Posterior cingulate gyrus (tissue), 11 donors: ENCODE measurements at places on chromosomes 16 and 17.

DNA sequence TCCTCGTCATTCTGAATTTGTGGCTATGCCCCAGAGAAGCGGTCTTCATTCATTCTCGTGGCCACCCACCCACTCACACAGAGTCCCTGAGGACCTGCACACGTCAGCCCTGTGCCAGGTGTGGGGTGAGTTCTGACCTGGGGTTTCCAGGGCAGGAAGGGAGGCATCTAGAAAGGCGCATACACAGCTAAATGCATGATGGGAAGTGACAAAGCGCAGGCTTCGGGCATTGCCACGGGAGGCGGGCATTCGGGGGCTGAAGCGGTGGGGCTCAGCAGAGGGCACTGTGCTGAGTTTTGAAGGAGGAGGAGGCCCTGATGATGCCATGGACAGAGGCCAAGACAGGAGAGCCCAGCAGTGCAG is 10.9 kb downstream of the UBALD2 start:
- no peak for DNase-seq

DNA sequence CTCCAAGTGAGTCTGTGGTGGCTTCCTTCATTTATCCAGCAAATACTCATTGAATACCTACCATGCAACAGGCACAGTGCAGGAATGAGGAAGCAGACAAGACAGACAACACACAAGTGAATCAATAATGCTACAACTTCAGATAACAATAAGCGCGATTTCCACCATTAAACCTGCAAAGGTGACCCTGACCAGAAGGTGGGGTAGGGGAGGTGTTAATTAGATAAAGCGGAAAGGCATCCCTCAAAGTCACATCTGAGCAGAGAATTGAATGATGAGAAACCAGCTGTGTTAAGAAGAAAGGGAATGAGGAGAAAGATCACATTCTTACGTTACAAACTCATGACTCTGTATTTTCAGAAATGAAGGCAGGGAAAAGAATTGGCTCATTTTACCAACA is 26.3 kb downstream of the ZZEF1 start:
- DNase-seq: no peak

DNA sequence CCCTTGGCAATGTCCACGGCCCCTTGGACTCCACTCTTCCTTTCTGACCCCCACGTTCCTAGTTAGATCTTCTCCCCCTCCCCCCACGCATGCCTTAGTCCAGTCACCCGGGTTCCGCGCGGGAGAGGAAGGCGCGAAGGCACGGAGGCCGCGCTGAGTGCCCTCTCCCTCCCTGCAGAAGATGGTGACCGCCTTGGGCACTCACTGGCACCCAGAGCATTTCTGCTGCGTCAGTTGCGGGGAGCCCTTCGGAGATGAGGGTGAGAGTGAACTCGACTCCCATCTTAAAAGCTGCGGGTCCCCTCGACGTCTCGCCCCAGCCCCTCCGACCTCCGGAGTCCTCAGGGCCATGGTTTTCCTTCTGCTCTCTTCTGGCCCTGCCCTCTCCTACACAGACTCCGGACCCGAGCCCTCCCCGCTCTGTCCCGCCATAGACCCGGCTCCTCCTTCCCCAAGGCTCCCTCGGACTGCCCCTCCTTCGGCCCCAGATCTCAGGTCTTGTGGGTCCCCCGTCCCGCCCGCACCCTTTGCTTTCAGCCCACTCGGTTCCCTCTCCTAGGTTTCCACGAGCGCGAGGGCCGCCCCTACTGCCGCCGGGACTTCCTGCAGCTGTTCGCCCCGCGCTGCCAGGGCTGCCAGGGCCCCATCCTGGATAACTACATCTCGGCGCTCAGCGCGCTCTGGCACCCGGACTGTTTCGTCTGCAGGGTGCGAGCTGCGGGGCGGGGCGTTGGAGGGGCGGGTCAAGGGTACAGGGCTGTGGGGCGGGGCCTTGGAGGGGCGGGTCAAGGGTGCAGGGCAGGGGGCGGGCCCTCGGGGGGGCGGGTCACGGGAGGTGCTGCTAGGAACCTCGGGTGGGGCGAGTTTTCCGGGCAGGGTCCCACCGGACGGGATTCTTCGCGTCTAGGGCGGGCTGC is 4.6 kb downstream of the TGFB1I1 start:
- DNase-seq: peak; percentile 78

GRCh38 chr17:41199421-41200078 is 9.9 kb downstream of the KRTAP9-1 start:
- DNase-seq: no peak

DNA sequence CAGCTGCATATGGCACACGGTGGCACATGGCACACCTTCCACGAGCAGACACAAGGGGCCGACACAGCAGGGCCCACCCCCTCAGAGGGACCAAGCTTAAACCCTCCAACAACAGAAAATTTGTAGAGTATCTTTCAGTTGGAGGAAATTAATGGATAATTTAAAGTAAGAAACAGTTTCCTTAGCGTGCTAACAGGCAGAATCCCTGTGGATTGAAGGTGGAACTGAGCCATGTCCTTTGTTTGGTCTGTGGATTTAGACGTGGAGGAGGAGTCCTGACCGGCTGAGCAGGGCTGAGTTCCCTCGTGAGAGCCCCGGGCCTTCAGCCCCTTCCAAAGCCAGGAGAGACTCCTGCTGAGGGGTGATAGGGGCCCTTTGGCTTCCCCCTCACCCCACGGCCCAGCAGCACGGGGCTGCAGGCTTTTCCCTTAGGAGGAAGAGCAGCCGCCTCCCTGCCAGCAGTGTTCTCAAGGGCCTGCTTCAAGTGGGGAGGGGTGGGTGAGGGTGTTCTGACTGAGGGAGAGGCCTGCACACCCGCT is 1.4 kb upstream of the CYB561 start:
- DNase-seq: no peak

- DNase-seq: no peak
These were observed 81.3 kb downstream of the ADCY9 start for GRCh38 chr16:4034963-4035362.

DNA sequence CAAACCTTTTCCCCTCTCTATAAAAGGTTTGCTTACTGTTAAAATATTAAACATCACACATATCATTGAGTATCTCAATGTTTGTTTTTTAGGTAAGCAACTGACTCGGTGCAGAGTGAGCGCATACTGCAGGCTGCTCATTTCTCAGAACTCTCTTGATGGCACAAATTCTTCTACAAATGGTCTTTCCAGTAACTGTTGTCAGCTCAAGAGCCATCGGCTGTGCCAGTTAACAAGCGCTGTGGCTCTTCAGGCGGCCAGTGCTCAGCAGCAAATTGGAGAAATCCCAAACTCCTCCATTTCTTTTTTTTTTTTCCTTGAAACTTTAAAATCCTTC is 8.6 kb downstream of the ABCA3 start:
- DNase-seq: no peak

DNA sequence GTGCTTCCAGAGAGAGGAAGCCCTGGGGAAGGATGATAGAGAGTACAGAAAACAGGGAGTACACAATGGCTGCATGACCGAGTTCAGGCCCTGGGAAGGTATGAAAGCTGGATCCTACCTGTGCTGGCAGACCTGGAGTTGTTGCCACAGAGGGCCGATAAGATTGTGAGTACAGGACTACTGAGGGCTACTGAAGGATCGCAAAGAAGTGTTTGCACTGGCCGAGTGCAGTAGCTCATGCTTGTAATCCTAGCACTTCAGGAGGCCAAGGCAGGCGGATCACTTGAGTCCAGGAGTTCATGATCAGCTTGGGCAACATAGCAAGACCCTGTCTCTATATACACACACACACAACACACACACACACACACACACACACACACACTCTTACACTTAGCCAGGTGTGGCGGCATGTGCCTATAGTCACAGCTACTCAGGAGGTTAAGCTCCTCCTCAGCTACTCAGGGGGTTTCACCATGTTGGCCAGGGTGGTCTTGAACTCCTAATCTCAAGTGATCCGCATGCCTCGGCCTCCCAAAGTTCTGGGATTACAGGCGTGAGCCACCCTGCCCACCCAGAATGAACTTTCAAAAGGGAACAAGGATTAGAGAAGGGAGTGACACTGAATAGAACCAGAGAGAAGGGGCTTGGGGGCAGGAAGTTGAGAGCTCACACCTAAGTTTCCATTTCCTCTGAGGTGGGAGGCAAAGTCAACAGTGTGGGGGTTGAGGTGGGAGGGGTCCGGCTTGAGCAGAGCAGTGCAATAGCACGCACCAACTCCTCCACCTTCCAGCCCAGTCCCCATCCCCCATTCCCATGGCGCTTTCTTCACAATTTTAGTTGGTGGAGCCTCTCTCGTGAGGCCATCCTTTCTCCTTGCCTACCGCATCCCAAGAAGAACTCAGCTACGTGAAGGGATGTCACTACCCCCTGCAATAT is 7.5 kb downstream of the SCIMP start:
- no peak for DNase-seq

GRCh38 chr17:21001813-21002221 is 41.0 kb downstream of the USP22 start:
- DNase-seq: peak; percentile 91

GRCh38 chr16:66382966-66383299 is 16.4 kb downstream of the CDH5 start:
- no peak for DNase-seq

- peak; percentile 85 for DNase-seq
These were observed 13.4 kb downstream of the MFSD6L start for GRCh38 chr17:8785547-8786413.

- peak; percentile 96 for DNase-seq
These were observed at the start of gene CBX4 for GRCh38 chr17:79839356-79840268. TSS of gene CBX4 (minus strand) at chr17:79839440. CDS start at chr17:79839251, 189 bp downstream.

- DNase-seq: no peak
These were observed 12.7 kb upstream of the HERPUD1 start for GRCh38 chr16:56919099-56919800.

DNA sequence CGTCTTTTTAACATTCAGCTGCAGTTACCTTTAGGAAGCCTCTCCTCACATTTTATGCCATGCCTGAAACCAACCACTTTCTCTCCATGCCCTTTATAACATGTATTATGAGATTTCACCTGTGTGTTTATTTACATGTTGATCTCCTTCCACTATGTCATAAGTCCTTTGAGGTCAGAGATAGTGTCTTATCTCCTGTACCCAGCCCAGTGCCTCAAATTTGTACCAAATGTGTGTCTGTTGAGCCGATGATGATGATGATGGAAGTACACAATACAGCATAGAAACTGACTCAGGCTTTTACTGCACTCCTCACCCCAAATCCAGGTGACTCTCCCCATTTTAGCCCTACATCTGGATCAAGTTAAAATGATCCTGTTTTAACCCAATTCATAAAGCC is 179.5 kb upstream of the CACNG5 start:
- no peak for DNase-seq

GRCh38 chr17:38870259-38871165 is 654 bp downstream of the LASP1 start:
- DNase-seq: peak; percentile 94

GRCh38 chr17:81534157-81535006 is 6.2 kb downstream of the FSCN2 start:
- no peak for DNase-seq

- DNase-seq: no peak
These were observed 16.5 kb downstream of the SPPL2C start for GRCh38 chr17:45861165-45861564.

DNA sequence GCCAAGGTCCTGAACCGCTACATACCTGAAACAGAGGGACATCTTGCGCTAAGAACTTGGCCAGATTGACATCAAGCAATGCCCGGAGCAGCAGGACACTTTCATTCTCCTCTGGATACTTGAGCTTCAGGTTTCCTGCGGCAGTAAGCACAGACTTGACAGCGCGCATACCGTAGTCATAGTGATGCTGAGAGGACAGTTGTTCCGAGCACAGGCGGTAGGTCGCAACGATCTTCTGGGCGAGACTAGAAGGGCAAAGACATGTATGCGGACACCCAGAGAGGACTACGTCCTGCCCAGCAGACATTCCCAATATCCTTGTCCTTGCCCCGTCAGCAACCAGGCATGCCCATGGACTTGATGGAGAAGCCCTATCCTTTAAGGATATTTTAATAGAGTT is 112.9 kb downstream of the DNAH3 start:
- no peak for DNase-seq

DNA sequence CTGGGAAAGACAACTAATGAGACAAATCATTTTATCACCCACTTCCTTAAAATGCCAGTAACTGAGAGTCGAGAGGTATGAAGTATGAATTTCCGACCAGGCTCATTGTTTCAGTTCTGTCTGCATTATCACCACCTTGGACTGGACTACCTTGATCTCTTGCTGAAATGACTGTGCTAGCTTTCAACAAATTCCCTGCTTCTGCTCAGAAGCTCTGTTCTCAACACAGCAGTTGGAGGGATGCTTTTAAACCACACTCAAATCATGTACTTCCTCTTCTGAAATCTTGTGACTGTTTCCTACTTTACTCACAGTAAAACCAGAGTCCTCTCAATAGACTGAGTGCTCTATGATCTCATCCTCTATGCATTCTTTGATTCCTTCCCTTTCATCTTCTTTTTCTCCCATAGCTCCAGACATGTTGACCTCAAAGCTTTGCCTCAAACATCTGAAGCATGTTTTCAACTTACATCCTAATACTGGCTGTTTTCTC is 195.8 kb downstream of the KCNJ2 start:
- DNase-seq: no peak

GRCh38 chr17:49241040-49241439 is 10.5 kb upstream of the PHOSPHO1 start:
- DNase-seq: no peak

GRCh38 chr16:79165079-79165478 is 435.5 kb downstream of the MAF start:
- no peak for DNase-seq

DNA sequence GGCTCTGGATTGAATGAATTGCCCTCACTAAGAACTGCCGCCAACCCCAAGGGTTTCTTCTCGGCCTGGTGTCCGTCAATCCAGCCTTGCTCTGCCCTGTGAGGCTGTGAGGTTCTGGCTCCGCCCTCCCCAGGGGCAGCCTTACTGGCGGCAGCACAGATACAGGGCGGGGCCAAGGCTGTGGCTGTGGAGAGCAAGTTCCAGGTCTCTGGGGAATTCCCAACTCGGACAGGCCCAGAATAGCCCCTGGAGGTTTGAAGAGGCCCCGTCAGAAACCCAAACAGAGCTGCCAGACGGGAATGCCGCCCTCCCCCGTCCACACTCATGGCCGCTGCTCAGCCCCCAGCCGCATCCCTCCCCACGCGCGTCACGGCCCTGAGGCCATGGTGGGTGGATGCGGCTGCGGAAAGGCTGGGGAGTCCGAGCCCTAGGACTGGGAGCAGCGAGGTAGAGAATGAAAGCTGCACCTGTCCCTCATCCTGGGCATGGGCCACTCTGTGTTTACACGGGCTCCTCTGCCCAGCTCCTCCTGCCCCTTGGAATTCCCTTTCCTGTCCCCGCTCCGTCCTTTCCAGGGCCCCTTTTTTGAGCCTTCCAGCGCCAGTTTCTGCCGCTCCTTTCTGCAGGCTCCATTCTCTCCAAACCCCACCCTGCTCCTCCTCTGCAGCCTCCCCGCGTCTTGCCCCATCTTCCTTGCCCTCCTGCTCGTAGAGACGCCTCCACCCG is 660 bp upstream of the PRRT2 start:
- DNase-seq: peak; percentile 90

GRCh38 chr17:78032166-78032565 is 73.7 kb downstream of the TNRC6C start:
- no peak for DNase-seq

- DNase-seq: no peak
These were observed 6.3 kb upstream of the USP31 start for GRCh38 chr16:23155445-23156049.
